ENCODE measurements at places on chromosomes 4 and X.

DNA sequence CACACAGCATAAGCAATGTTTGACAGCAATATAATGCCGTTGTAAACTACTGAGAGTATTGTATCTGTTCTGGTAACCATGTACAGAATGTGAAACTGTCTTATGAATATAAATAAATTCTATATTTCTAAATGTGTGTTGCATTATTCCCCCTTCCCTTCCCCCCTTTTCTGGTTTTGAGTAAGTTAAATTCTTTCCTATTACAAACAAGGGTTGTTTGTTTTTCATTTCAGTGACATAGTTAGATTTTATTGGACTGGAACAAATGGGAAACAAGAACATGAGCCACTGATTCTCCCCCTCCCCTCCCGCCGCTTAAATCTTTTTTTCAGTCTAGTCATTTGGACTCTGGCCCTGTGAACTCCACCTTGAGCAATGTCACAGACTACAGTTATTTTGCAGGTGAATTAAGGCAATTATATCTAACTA is 69.8 kb downstream of the GPAT3 start:
- DNase-seq: no peak

GRCh38 chr4:125518281-125518680 is 203.5 kb downstream of the FAT4 start:
- DNase-seq: no peak

DNA sequence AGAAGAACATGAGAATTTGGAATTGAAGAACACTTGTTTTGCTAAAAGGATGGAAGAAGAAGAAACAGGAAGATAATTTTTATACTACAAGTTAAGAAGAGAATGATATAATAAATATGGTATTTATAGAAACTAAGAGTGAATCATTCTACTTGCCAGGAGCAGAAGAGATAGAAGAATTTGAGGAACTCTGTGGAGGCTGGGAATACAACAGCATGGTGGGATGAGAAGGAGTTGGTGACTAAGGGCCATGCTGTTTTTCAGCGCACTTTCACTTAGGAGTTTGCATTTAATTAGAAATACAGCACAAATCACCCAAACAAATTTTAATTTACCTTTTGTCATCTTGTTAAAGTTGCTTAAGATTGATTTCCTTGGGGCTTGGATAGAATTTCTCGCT is 20.5 kb downstream of the HADH start:
- DNase-seq: no peak

GRCh38 chr4:125728568-125728967 is 413.8 kb downstream of the FAT4 start:
- DNase-seq: no peak

GRCh38 chr4:73607375-73608033 is 12.7 kb downstream of the RASSF6 start:
- no peak for DNase-seq

DNA sequence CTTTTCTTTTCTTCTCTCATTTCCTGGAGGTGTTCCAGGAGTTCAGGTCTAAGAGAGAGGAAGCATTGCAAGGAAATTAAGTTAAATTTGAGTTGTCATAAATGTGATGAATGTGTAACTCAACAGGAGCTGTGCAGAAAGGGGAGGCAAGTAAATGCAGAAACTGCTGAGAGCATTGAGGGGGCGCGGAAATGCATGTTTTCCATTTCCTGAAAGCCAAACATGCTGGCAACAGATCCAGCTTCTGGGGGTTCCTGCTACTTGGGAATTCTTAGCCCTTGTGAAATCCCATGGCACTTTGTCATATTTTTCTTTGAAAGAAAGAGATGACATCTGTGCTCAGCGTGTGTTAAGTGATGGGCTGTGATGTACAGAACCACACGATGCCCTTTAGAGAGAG is 33.8 kb upstream of the NAP1L5 start:
- DNase-seq: no peak

DNA sequence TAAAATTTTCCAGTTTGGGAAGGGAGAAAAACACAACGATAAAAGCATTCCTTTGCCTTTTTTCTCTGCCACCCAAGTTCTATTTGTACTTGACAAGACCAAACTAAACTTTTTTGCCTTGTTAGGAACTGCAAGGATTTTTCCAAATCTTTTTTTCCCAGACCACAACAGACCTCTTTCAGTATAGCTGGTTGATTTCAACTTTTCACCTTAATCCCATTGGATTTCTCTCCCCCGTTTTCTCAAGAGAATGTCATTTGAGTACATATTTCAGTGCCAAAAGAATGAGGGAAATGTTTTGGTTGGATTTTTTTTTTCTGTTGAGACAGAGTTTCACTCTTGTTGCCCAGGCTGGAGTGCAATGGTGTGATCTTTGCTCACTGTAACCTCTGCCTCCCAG is 18.5 kb upstream of the SGMS2 start:
- no peak for DNase-seq

- DNase-seq: no peak
These were observed 180.2 kb downstream of the NWD2 start for GRCh38 chr4:37424753-37425152.

DNA sequence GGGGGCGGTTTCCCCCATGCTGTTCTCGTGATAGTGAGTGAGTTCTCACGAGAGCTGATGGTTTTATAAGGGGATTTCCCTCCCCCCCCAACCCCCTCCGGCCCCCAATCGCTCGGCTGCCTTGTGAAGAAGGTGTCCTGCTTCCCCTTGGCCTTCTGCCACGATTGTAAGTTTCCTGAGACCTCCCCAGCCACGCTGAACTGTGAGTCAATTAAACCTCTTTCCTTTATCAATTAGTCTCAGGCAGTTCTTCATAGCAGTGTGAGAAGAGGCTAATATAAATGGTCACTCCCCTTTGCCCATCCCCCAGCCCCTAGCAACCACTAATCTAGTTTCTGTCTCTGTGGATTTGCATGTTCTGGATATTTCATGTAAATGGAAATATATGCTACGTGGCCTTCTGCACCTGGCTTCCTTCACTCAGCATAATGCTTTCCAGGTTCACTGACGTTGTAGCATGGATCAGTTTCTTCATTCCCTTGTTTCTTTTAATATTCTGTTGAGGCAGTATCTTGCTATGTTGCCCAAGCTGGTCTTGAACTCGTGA is 16.4 kb downstream of the GPR143 start:
- no peak for DNase-seq

DNA sequence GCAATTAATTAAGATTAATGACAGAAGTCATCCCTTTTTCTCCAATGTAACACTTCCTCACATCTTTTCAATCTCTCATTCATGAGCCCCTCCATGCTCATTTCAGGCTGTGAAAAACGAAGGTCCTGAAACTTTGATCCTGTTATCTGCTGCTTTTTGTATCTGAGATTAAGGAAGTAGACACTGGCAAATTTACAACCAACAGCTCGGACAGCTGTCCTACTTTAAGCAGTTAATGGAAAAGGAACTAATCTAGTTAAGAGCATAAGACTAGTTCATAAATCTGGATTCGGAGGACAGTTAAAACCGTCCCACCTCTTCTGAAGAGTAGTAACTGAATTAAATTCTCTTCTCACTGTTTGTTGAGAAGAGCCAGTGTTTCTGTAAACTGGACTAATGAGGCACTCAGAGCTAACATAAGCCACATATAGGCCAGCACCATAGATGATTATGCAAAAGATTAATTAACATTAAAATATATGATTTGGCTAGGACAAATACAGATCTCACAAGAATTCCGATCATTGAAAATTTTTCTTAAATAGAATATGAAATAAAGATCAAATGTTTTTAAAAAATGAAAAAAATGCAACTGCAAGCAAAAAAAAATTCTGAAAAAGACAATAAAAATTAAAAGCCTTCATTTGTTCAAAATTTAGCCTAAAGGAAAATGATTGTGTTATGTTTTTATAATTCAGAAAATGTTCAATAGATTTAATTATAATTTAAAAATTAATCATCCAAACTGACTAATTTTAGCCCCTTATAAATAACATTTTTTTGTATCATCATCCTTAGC is 114.4 kb downstream of the ANTXR2 start:
- DNase-seq: no peak

DNA sequence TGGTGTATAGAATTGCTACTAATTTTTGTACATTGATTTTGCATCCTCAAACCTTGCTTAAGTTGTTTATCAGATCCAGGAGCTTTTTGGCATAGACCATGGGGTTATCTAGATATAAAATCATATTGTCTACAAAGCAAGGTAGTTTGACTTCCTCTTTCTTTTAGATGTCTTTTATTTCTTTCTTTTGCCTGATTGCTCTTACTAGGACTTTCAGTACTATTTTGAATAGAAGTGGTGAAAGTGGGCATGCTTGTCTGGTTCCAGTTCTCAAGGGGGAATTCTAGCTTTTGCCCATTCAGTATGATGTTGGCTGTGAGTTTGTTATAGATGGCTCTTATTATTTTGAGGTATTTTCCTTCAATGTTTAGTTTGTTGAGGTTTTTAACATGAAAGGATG is 187.9 kb upstream of the LCORL start:
- DNase-seq: no peak

- DNase-seq: peak; percentile 52
These were observed 802 bp downstream of the BMP2K start for GRCh38 chr4:78776729-78777575.

Data from WTC11 (cell line).